ENCODE measurements at places on chromosomes 5 and 9.

DNA sequence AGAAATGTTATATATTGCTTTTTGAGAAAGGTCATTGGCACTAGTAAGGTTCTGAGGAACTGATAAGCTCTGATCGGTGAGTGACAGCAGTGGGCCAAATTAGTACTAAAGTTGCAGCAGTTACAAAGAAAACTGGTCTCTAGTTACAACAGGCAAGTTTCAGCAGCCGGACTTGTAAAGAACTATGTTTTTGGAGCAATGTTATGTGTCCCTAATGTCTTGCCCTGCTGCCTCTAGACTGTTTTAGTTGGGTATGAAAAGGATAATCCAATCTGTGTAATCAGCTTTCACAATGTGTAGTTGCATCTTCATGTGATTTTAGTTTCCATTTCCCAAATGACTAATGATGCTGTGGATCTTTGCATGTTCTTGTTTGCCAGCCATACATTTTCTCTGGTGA, 113.5 kb downstream of the CAMK4 start:
- no peak for DNase-seq

DNA sequence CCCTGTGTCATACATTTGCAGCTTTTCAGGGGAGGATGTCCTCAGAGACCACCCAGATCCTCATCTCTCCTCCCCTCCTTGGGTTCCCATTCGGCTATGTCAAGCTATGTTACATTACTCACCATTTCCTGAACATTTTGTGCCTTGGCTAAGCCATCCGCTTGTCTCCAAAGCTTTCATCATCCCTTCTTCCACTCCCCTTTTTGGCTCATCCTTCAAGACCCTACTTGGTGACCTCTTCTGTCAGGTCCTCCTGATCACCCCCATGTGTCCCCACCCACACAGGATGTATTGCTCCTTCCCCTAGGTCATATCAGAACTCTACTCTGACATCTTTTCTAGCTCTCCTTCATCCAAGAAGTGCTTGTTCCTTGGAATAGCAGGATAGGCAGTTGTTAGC, 81.8 kb downstream of the BOD1 start:
- DNase-seq: no peak

- DNase-seq: no peak
Measured at GRCh38 chr9:126061575-126061974, 265.1 kb upstream of the MVB12B start.

DNA sequence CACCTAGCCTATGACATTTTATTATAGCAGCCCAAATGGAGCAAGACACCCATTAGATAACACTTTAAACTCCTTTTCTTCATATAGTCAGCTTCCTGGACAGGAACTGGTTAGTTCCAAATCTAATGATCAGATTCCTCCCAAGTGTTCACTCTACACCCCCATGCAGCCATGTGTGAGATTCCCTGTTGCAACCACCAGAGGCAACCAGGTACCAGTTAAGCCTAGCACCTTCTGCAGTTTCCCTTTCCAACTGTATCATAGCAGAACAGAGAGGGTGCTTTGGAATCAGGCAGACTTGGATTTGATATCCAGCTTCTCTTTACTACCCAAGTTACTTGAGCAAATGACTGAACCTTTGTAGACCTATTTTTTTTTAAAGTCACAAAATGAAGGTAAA, 296.6 kb upstream of the PCSK5 start:
- no peak for DNase-seq

GRCh38 chr5:75668445-75668844, 48.8 kb downstream of the POC5 start:
- no peak for DNase-seq

DNA sequence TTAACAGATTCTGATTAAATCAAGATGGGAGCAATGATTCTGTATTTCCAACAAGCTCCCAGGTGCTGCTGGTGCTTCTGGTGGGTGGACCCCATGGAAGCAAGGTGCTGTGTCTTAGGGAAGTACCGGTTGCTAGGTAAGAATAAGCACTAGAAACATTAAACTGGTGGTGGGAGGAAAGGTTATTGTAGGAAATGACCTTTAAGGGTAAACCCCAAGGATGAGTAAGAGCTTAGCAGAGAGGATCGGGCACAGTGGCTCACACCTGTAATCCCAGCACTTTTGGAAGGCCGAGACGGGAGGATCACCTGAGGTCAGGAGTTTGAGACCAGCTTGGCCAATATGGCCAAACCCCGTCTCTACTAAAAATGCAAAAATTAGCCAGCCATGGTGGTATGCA, 16.2 kb upstream of the CREBRF start:
- DNase-seq: no peak

DNA sequence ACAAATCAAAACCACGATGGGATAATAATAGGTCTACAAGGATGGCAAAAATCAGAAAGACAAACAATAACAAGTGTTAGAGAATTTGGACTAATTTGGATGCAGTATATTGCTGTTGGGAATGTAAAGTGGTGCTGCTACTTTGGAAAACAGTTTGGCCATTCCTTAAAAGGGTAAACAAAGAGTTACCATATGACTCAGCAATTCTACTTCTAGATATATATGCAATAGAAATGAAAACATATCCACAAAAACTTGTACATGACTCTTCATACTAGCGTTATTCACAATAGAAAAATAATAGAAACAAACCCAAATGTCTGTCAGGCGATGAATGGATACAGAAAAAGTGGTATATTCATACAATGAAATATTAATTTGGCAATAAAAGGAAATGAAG, 58.3 kb downstream of the JAK2 start:
- DNase-seq: no peak

DNA sequence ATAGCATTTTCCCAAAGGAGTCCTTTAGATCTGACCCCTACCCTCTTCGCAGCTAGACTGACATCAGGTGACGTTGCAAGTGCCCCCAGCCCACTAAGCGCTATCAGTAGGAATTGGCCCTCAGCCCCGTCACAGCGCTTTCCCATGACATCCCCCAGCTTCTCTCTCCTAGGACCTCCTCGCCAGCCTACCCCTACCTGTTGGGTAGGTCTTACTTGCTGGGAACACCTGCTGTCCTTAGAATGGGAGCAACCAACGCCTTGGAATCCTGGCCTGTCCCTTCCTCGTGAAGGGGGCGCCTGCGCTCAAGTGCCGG, 584 bp upstream of the PIP5K1B start:
- no peak for DNase-seq

DNA sequence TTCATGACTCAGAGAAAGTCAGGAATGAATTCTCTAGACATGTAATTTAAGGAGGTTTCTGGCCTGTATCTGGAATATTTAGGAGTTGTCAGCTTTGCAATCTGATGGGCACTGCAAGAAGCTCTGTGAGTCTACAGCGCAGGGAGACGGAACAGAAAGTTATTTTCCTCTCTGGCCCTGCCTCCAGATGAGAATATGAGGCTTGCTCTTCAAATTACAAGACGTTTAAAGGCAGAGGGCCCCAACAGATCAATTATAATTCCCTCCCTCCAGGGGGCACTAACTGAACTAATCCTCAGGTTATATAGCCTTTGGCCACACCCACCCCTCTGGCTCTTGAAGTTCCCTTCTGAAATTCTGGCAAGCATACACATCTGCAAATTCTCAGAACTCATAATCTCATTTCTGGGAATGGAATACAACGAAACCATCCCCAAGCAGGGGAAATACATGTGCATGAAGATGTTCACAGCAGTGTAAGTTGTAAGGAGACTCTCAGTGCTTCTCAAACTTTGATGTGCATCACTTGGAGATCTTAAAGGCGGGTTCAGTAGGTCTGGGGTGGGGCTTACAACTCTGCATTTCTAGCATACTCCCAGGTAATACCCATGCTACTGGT, 307.6 kb downstream of the CWC27 start:
- no peak for DNase-seq

- DNase-seq: no peak
Measured at GRCh38 chr9:94717761-94718160, 8.7 kb upstream of the AOPEP start.

- DNase-seq: no peak
Measured at GRCh38 chr9:28899267-28899666, 1326.0 kb upstream of the C9orf72 start.

DNA sequence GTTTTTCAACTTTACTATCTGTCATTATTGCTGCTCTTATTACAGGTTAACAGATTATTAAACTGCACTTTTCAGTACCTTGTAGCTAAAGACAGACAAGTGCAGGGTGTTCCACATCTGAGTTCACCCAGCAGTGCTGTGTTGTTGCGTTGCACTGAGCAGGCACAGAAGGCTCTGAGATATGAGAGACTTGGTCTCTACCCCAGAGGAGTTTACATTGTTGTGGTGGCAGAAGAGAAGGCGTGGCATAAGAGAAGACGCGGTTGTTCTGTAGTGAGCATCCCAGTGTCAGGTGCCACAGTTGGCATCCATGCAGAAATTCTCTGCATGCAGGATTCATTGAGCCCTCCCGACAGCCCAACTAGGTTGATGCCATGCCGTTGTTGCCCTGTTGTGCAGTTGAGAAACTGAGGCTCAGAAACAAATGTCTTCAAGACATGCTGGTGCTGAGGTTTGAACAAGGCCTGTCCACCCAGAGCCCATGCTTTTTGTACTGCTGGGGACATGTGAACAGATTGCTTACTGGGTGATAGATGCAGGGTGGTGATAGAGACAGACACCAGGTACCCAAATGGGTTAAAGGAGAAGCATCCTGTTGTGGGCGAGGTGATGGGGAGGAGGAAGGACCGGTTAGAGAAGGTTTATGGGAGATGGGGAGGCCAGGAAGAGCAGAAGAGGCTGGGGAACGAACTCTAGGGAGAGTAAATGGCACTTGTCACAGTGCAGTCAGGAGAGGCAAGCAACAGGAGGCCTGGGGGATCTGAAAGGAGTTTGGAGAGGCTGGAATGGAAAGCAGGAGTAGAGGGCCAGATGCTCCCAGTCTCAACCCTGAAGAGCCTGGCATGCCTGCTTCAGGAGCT, 8.2 kb downstream of the ABL1 start:
- DNase-seq: no peak

GRCh38 chr9:96858018-96858573, 3.8 kb upstream of the ZNF782 start:
- DNase-seq: no peak

GRCh38 chr9:98479967-98480847, 224.8 kb upstream of the TBC1D2 start:
- DNase-seq: no peak

GRCh38 chr9:125648294-125648693, 58.7 kb downstream of the MAPKAP1 start:
- DNase-seq: no peak

- no peak for DNase-seq
Measured at GRCh38 chr9:84235511-84235910, 105.0 kb downstream of the SLC28A3 start.

- DNase-seq: no peak
Measured at GRCh38 chr5:165620394-165620793, 2115.0 kb downstream of the MAT2B start.

DNA sequence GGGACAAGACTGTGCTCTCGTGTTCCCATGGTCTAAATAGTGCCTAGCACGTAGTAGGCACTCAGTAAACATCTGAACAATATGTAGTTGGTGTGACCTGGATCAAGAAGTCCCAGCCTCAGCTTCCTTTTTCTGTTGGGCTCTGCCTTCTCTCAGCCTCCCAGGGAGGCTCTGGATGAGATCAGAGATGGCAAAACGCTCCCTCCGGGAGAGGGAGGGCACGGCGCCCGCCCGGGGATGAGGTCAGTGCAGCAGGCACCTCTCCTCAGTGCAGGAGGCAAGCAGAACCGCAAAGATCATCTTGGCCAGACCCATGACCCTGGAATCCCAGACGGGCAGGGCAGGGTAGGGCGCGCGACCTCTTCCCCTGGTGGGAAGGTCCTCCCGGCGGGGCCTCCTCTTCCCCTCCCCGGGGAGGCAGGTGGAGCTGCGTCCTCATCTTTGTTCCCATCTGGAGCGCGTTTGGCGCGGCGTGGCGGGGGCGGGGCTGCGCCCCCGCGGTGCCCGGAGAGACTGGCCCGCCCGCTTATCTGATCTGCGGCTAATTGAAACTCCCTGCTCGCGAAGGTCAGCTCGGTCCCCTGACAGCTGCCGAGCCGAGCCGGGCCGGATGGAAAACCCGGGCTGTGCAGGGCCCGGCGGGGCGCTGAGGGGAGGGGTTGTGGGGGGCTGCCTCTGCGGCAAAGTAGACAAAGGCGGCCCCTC, 60.9 kb downstream of the CXXC5 start:
- DNase-seq: no peak

DNA sequence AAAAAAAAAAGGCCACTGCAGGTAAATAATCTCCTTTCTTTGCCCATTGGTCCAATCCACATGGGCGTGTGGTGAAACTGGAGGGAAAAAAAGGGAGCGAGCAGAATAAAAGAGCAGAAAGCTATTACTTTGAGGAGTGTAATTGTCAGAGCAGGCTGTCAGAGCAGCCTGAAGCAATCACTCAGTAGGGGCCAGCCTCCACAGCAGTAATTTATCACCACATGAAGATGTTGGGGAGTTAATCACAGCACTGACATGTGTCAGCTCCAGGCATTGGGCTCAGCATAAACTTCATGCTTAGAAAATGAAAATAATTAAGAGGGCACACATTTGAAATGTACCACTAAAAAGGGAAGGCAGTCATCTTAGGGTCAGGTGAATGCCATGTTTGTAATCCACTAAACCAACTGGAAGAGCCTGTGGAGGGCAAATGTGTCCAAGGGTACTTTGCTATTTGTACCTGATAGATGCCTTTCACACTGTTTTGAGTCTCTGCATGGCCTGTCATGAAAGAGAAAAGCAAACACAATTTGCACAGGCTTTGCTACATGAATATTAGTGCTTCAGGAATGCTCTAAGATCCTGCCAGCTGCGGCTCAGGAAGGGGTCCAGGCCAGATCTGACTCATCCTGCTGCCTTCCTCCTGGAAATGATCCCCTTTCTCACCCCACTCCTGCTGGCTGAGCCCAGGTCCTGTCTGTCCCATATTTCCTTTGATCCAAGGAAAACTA, 2.9 kb upstream of the PTGER4 start:
- DNase-seq: no peak

DNA sequence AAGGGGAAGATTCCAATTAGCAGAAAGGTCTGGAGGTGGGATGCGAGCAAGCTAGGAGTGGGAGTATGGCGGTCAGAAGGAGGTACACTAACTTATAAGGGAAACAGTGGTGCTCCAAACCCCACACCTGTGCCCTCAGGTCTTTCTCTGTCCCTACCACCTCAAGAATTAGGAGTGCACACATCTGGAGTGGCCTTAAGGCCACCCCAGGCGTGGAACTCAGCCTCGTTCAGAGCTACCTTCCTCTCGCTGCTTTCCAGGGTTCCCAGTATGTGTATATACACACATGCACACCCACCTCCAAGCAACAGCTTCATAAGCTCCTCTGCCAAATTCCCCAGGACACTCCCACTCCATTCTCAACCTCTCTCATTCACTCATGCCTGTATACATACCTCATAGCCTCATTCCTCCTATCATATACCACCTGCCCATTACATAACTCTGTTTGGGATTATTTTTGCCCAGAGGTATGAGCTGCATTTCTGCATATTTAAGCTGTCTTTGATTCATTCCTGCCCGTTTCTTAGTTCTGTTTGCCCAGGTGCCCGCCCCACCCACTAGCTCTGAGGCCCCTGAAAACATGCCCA, 118.7 kb downstream of the PSD2 start:
- no peak for DNase-seq

DNA sequence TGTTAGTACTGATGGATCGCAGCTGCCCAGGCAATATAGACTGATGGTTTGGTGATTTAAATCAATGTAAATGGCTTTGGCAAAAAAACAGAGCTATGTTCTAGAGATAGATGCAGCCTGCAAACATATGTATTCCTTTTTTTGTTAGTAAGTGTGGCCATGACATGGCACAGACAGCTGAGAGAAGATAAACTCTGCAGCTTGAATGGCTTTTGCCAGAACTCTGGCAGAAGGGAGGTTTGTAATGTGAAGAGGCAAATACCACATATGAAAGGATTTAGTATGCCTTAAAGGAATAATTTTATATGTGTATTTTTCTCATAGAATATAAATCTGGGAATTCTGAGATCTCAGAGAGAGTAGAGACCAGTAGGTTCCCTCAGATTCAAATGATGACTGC, 340.2 kb upstream of the DMAC1 start:
- DNase-seq: no peak
